ENCODE measurements at places on chromosomes 5 and 9.

- DNase-seq = no peak
Observed at GRCh38 chr5:139689631-139690063, 41.5 kb downstream of the CXXC5 start.

DNA sequence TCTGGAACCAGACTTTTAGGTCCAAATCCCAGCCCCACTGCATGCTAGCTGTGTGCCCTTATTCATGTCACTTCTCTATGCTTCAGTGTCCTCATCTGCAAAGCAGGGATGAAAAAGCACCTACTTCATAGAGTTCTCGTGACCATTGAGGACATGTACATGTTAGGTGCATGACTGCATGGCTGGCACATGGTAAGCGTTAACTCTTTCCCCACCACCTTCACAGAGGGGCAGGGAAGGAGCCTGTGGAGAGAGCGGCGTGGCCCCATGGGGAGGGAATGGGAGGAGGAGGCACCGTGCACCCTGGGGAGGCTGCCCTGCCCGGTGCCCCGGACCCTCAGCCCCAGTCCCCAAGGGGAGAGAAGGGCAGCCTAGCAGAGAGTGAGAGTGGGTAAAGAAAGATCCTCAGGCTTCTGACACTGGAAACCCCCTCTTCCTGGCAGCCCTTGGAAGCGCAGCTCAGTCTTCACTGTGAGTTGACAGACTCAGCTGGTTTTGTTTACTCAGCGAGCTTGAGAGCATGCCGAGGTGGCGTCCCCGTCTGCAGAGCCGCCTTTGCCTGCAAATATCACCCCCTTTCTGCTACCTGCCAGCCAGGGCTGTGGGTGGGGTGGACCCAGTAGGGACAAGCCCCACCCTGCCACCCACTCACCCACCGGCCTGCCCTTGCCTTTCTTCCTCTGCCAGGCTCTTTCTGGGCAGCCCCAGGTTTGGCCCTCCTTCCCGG lies 10.6 kb upstream of the ANGPTL2 start:
- no peak for DNase-seq

GRCh38 chr5:40405996-40406740 lies 273.5 kb upstream of the PTGER4 start:
- DNase-seq = no peak

GRCh38 chr9:123472862-123473614 lies 117.0 kb downstream of the CRB2 start:
- DNase-seq = no peak

GRCh38 chr5:140166911-140167310 lies 8.1 kb upstream of the CYSTM1 start:
- no peak for DNase-seq

DNA sequence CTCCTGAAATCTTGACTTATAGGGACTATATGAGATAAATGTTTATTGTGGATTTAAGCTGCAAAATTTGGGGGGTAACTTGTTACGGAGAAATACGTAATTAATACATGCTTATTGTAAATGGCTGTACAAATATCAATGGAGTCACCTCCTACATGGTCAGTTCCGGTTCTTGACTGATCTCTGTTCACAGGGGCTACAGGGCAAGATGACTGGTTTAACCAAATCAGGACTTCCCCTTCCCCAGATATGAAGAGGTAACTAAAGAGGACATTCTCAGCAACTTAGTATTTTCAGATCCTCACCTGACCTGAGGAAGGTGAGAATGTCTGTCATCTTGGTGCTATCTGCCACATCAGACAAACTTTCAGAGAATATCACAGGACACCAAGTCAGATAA lies 54.7 kb downstream of the PTCD2 start:
- DNase-seq = no peak

DNA sequence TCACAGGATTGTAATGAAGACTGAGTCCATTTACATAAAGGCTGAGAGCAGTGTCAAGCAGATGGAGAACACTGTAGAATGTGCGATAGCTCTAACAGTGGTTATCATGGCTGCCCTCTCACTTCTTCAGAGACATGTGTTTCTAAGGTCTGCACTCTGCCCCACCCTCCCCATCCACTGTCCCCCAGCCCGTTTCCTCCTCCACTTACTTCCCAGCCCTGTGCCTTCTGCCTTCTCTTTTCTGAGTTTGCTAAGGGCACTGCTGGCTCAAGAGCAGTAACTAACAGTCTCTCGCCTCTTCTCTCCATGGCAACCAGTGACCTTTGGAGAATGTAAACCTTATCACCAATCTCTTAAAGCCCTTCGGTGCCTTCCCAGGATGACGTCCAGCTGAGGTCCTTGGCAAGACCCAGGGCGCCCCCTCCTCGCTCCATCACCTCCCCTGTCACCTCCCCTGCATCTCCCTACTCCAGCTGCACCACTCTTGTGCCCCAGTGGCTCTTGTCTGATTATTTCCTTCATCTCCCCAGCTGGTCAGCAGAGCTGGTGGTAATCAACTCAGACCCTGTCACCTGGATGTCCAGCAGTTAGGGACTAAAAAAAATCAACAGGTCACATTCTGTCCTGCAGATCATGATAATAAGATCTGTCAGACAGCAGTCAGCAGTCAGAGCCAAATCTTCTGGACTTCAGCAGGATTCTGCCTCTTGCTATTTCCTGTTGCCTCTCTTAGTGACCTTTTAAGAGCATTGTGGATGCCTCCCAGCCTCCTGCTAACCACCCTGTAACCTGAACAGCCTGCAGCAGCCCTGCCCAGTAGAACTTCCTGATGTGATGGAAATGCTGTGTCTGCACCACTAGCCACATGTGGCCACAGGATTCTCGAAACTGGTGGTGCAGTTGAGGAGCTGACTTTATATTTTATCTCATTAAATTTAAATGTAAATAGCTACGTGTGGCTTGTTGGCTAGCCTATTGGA lies 9.0 kb downstream of the FXN start:
- no peak for DNase-seq

DNA sequence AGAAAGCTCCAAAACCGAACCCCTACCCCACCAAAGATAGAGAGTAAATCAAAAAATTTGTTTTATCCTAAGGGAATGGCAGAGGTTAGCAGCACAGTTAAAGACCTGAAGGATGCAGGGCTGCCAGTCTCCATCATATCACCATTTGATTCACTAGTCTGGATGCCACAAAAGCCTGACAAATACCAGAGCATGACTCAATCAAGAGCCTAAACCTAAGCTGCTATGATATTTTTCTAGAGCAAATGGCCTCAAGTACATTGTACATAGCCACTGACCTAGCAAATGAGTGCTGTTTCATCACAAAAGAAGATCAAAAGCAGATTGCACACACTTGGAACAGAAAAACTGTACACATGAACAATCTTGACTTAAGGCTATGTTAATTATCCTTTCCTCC lies 48.0 kb downstream of the DPYSL3 start:
- DNase-seq = no peak

DNA sequence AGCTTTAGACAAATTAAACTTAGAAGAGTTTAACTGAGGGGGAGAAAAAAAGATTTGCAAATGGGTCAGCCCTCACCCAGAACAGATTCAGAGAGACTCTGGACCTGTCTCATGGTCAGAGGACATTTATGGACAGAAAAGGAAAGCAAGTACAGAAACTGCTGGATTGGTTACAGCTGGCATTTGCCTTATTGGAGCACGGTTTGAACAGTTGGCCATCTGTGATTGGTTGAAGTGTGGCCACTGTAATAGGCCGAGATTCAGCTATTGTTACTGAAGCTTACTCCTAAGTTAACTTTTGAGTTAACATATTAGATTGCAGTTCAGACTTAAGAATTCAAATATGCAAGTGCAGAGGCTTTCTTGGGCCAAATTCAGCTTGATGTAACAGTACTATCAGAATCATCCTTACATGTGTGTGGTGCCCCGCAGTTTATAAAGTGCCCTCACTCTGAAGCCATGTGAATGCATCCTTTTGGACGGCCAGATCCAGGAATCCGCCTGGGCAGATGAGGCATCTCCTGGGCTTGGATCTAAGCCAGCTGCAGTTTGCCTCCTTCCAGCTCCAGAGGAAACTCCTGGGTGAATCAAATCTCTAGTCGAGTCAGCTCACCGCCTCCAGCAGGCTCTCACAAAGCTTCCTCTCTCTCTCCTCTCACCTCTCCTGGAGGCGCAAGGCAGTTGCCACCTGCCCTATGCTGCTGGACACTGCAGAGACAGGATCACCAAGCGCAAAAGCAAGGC lies 165.2 kb downstream of the ADAMTS12 start:
- no peak for DNase-seq

- DNase-seq = no peak
Observed at GRCh38 chr5:159341906-159342310, 11.6 kb upstream of the IL12B start.

- no peak for DNase-seq
Observed at GRCh38 chr5:100550531-100551051, 15.4 kb downstream of the FAM174A start.

DNA sequence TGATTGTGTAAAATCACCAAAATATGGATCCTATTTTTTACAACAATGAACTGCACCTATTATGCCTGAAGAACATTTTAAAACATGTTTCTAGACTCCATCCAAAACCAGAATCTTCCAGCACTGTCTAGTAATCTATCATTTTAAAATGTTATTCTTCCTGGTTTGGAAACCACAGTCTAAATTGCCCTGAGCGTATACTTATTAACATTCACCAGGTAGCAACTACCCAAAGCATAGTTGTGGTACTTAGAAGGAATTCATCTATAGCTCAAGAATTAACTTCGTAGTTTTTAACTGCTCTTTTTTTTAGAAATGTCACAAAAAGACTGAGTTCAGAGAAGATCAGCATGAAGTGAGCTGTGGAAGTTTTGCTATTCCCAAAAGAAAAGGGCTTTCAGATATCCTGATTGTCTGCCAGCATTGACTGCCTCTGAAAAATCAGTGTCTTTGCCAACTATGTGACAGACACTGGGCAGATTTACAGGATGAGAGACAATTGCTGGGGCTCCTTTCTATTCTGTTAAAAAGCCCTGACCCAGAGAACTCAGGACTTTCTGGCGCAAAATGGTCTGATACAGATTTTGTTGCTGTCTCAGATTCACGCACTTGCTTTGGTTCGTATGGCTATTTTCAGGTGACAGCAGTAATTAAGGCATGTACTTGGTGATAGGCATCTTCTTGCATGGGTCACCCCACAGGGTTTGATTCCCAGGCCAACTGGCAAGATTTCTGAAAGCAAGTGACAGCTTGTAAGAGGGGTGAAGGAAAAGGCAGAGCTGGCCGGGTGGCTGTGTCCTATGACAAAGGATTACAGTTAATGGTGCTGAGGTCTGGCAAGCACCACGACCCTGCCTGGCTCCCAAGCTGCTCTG lies 152.5 kb upstream of the RAI14 start:
- DNase-seq = no peak

DNA sequence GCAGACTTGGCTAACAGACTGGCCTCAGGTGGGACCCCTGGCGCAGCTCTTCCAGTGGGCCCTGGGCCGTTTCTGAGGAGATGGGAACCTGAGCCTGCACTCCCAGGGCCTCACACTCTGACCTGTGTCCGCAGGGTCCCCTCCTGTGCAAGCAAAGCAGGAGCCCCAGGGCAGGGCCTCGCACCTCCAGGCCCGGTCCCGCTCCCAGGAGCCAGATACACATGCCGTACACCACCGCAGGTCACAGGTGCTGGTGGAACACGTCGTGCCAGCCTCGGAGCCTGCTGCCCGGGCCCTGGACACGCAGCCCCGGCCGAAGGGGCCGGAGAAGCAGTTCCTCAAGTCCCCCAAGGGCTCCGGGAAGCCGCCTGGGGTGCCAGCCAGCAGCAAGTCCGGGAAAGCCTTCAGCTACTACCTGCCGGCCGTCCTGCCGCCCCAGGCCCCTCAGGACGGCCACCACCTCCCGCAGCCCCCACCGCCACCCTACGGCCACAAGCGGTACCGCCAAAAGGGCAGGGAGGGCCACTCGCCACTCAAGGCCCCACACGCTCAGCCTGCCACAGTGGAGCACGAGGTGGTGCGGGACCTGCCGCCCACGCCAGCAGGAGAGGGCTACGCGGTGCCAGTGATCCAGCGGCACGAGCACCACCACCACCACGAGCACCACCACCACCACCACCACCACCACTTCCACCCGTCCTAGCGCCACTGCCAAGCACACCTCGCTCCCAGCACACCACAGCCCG lies 29.2 kb downstream of the NKD2 start:
- DNase-seq = no peak

DNA sequence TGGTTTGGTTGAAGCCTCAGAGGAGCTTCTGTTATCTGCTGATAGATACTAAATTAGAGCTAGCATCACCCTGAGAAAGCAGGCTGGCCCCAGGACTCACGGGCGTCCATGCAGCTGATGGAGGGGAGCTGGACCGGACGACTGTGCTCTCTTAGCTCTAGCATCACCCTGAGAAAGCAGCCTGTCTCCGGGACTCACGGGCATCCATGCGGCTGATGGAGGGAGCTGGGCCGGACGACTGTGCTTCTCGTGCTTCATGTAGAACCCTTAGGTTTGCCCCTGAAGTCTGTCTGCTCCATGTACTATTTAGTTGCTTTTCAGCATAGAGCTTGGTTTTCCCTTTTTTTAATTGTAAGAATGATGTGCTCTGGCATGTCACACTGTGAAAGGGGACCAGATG lies 16.3 kb upstream of the LTC4S start:
- DNase-seq = no peak
